NCI-H510A treated with DMSO at 0.1 percent for 48 hours (cell line): ENCODE measurements at places on chromosomes 16 and 17.
A peak's percentile ranks its signal among the peaks of the same experiment; 100 is the strongest.

GRCh38 chr16:17397499-17397891 lies 73.3 kb downstream of the XYLT1 start:
- peak; percentile 99 for DNase-seq

GRCh38 chr17:8059131-8059530 lies 20.3 kb downstream of the ALOX15B start:
- DNase-seq = no peak

DNA sequence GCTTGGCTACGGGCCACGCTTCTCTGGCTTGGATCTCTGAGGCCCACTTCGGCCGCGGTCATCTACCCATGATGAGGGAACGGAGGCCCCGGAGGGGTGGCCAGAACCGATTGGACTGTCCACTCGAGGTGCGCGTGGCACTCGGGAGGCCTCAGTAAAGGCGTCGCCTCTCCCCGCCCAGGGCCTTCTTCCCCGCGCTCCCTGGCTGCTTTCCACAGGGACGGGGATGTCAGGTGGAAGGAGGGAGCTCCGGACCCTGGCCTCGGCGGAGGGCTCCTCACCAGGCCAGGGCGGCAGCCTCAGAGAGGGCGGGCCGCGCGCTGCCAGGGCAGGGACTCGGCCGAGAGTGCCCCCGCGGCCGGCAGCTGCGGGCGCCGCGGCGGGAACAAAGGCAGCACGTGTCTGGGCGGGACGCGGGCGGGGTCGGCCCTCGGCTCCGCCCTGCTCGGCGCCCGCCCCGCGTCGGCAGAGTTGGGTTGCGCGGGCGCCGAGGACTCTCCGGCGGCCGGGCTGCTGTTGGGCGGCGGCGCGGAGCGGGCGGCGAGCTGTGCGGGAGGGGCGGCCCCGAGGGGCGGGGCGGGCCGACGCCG lies 587 bp upstream of the CDK5R1 start:
- peak; percentile 75 for DNase-seq

DNA sequence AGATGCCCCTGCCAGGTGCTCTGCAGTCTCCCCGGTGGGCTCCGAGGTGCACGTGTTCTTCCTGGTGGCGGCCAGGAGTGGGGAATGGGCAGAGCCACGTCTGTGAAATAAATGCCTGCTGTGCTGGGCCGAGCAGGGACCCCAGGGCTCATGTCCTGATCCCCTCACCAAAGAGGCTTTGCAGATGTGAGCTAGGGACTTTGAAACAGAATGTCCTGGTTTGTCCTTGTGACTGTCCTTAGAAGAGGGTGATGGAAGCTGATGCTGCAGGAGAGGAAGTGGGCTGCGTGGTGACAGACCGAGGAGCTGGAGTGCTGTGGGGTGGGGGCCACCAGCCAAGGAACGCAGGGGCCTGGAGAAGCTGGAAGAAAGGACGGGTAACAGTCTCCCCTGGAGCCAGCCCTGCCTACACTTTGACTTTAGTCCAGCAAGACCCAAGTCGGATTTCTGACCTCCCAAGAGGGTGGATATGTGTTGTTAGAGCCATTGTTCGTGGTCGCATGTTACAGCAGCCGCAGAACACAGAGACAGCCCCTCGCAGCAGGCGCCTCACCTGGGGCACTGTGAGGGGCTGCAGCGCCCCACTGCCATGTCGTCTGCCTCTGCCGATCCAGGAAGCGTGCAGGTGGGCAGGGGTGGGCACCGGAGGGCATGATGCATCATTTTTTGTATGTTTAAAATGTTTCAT lies 217.9 kb upstream of the CIBAR2 start:
- DNase-seq = no peak

DNA sequence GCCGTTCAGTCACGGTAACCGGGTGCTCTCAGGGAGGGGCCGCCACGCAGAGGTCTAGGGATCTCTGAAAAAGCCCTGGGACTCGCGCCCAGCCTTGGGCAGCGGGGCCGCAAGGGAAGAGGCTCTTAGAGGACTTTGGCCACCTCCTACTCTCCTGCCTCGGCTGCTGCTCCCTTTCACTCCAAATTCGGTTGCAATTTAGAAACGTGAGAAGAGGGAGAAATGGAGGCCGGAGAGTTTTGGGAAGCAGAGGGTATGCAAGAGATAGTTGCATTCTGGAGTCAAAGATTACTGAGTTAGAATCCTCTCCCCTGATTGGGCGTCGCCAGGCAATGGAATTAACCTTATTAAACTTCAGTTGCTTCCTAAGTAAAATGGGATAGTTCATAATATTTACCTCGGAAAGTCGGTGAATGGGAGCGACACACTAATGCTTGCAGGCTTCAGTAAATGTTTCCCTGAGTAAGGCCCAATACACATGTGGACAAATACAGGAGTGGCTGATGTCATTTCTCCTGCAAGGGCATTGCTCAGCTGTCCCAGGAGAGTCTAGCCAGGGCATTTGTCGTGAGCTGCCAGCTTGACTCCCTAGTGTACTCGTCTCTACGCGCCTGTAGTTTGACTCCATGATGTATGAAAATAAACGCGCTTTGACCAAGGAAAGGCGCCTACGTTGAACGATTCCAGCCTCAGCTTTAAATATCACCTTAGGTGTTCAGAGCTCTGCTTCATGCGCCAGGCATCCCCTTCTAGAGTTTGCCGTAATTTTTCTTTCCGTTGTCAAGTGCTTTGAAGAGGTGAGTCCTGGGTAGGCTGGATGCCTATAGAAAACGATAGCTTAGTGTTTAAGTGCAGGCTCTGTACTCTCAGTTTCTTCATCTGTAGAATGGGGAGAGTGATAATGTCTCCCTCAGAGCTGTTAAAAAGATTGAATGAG lies 667 bp downstream of the OGFOD1 start:
- DNase-seq = peak; percentile 37

GRCh38 chr17:60554377-60554788 lies 28.3 kb upstream of the APPBP2 start:
- DNase-seq = no peak

GRCh38 chr17:75114552-75115314 lies 5.0 kb downstream of the ARMC7 start:
- no peak for DNase-seq

DNA sequence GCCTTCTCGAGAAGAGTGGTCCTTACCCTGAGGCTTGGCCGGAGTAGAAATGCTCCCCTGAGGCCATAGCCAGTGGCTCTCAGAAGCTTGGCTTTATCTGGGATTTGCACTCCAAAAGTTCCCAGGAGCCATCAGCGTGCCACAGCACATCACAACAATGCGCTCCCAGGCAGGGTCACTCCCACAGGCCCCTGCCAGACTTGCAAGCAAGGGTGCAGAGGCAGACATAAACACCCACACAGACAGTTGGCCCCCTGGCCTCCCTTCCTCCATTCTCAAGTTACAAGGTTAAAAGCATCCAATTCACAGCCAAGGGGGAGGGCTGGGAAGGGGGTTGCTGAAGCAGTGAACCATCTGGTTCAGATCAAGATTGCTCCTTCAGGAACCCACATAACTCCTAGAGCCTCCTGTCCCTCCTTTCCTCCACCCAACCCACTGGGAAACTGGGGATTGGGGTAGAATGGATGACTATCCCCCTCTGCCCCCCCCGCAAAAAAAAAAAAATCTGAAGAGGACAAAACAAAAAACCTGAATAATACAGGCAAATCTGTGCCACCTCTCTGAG lies 1.8 kb downstream of the ST3GAL2 start:
- DNase-seq = no peak
